ENCODE measurements at places on chromosomes 11 and 22. TPM values are rescaled to one million over a fixed set of nuclear protein-coding genes. Genes with fewer than 3 reads are reported as not detected.

Gene CECR2
- under 0.01 TPM for total RNA-seq

Gene ELFN2
- total RNA-seq, result under 0.01 TPM

Gene CHADL
- total RNA-seq, result 0.54 TPM

Gene OR52N4
- total RNA-seq, result not detected

Gene SCGB2A2
- total RNA-seq, result not detected

Gene NUP160
- 14.7 TPM for total RNA-seq

Gene C11orf16
- not detected for total RNA-seq

Gene PTPRCAP
- 0.43 TPM for total RNA-seq

Gene CAVIN3
- 95.1 TPM for total RNA-seq

Gene MAML2
- 10.1 TPM for total RNA-seq

Gene GNAZ
- 0.22 TPM for total RNA-seq

Gene NEFH
- total RNA-seq, result 0.11 TPM

Gene OR52H1
- total RNA-seq, result 0.09 TPM

Gene OR8J1
- not detected for total RNA-seq

Gene MRE11
- total RNA-seq, result 16.1 TPM

Gene MYOD1
- not detected for total RNA-seq

Gene OR5P2
- total RNA-seq, result not detected

Gene BACE1-AS
- total RNA-seq, result 2.1 TPM

Gene MPST
- 110 TPM for total RNA-seq

Gene OVCH2
- total RNA-seq, result not detected

Gene DNAJB7
- total RNA-seq, result not detected

Gene MYO18B
- not detected for total RNA-seq

Gene SLN
- not detected for total RNA-seq

Gene NAALADL1
- 12.8 TPM for total RNA-seq

Gene AMOTL1
- 51.0 TPM for total RNA-seq

Gene CCDC85B
- 34.1 TPM for total RNA-seq

Gene CREBZF
- 31.4 TPM for total RNA-seq

Gene DDTL
- 4.7 TPM for total RNA-seq

Gene RNF215
- 21.7 TPM for total RNA-seq

Gene RASSF10
- 4.6 TPM for total RNA-seq
